Hepatic stellate cell (primary cell): ENCODE measurements at places on chromosomes 3 and 15.
A peak's percentile ranks its signal among the peaks of the same experiment; 100 is the strongest.

DNA sequence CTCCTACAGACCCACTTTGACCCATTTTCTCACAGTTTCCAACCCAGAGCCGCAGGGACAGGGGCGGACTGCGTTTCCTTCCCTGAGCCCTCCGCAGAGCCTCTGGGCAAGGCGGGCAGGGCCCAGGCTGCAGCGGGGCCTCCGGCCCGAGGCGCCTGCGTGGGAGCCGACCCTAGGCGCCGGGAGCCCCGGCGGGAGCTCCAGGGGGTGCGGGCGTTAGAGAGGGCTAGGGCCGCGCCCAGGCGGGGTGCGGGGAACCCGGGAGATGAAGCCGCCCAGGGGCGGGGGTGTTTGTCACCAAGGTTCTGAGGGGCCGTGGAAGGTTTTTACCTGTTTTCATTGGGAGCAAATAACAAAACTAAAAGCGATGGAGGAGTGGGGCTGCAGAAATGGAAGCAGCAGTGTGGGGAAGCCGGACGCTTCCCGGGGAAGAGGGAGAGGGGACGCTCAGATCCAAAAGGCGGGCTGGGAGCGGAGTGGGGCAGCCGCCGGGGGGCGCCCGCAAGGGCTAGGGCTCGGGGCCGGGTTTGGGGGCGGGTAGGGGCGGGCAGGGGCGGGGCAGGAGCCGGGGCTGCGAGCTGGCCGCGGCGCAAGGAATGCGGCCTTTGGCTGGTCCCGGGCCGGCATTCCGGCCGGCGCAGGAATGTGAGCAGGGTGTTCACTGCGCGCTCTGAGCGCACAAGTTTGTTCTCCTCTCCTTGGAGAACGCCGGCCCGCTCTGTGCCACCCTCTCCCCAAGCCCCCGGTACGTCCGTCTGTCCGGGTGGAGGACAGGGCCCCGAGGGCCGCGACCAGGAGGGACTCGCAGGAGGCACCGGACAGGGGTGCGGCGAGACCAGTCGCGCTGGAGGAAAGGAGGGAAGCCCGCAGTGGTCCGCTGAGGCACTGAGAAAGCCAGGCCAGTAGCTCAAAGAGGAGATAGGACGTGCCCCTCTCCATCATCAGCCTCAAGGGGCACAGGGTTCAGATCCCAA lies 61.1 kb downstream of the AMOTL2 start:
- peak; percentile 76 for DNase-seq

GRCh38 chr3:31728403-31728802 lies 195.7 kb downstream of the STT3B start:
- DNase-seq = no peak

DNA sequence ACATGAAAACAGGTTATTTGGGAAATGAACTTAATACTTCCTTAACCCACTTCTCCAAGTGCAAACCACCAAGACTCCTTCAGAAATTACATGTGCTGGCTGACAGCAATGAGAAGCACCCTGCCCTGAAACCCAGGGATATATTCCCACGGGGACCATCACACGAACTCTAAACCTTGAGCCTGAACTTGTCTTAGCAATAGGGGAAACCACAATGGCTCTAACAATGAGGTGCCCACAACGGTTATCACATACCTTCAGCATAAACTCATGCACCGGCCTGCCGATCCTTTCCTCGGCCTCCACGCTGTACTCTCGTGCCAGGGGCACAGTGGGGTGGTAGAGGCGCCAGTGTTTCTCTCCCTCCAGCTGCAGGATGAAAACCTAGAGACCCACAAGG lies 13.4 kb downstream of the RIOX2 start:
- DNase-seq = no peak

DNA sequence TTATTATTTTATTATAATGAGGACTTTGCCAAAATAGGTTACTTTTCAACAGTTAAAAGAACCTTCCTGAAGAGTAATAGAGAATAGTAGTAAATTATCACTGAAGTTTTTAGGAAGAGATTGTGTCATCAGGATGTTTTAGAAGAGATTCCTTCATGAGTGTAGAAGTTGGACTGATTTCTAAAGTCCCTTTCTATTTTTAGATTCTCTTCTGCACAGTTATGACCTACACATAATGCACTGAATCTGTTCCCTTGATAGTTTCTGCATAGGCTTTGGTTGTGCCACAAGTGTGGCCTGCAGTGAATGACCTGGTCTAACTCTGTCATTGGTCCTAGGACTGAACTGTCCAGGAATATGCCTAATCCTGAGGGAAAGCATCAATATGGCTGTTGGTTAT lies 23.9 kb downstream of the SLC35A5 start:
- DNase-seq = no peak

GRCh38 chr15:99118801-99119546 lies 14.1 kb downstream of the SYNM start:
- no peak for DNase-seq

GRCh38 chr3:59685432-59685831 lies 635.6 kb upstream of the CFAP20DC start:
- no peak for DNase-seq

- DNase-seq = no peak
These were observed 694.5 kb upstream of the BCHE start for GRCh38 chr3:166531730-166532129.

- DNase-seq = no peak
These were observed 48.9 kb upstream of the KY start for GRCh38 chr3:134699721-134700120.

DNA sequence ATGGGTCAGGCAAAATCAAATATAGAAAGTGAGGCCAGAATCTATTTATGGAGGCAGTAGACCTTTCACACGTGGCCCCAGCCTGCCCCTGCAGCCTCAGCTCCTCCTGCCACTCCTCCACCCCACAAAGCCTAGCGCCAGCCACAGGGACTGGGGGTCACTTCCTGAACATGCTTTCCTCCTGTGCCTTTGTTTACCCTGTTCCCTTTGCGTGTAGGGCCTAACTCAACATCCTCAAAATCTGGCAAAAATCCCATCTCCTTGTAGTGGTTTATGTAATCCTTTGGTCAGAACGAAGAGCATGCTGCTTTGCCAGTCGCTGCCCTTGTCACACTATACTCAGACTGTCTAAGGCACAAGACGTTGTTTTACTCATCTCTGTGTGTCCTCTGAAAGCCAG lies 39.6 kb downstream of the KBTBD12 start:
- no peak for DNase-seq

DNA sequence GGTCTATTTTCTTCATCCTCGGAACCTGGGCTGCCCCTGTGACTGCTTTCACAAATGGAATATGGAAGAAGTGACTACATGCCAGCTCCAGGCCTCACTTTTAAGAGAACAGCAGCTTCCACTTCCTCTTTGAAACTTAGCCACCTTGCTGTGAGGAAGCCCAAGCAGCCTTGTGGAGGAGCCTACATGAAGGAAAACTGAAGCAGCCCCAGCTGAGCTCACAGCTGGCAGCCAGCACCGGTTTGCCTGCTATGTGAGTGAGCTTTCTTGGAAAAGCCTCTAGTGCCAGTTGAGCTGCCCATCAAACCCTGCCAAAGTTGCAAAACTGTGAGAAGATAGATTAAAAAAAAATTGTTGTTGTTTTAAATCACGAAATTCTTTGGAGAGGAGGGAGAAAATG lies 498.0 kb upstream of the PROK2 start:
- no peak for DNase-seq

DNA sequence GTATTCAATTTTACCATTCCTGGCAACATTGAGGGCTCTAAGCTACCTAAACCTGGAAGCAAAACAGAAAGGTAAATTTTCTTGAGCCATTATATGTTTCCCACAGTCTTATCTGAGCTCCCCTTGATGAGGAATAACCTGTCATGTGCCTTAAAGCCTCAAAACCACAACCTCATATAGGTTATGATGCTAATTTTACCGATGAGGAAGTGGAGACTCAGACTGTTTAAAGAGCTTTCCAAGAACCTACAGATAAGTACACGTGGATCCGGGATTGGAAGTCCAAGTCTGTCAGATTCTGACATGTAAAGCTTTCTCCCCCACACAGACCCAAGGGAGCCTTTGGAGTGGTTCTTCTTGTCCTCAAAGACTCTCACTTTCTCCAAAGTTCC lies 140.5 kb downstream of the SEMA6D start:
- no peak for DNase-seq

DNA sequence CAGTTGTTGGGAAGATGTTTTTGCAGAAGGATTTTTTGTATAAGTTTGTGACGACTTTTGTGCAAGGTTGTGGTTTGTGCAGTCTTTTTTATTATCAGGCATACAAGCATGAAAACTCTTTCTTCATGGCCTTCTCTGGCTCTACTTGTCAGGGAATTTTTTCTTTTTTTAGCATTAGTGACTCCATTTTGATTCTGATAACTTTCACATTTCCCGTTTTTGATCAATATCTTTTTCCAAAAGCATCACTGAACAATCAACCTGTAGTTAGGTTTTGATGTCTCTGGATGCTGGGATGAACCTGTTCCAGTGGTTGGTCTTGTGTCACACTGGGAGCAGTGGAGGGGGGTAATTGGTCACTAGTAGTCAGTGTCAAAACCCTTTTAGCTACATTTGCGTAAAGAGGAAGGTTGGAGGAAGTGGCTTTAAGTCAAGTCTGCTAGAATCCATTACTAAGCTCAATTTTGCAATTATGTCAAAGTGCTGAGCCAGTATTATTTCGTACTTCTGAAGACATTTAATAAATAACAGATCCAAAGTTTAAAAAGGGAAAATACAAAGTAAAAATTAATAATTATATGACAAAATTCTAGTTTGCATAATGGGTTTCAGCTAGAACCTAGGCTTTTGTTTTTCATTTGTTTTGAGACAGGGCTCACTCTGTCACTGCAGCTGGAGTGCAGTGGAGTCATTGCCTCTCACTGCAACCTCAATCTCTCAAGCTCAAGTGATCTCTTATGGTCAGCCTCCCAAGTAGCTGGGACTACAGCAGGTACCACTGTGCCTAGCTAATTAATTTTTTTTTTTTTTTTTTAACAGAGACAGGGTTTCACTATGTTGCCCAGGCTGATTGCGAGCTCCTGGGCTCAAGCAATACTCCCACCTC lies 18.8 kb upstream of the CFAP161 start:
- no peak for DNase-seq

- no peak for DNase-seq
These were observed 135.5 kb upstream of the COL8A1 start for GRCh38 chr3:99502871-99503270.

- DNase-seq = no peak
These were observed 240.1 kb upstream of the ST8SIA2 start for GRCh38 chr15:92153620-92154019.

DNA sequence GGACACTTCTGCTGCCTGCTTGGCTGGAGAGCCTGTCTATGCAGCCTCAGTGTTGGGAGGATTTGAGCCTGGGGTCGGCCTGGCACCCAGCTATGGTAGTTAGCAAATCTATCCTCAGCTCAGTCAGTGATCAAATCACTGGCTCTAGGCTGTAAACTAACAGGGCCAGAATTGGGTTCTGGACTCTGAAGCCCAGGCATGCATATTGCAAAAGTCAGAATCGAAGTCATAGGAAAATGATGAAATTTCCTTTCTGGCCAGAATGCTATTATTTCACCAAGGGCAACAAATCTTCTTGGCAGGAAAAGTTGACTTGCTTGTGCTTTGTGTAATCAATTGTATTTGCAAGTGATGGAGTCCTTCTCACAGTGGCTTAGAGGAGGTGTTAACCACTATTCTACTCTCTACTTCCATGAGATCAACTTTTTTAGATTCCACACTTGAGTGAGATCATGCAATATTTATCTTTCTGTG lies 482.6 kb upstream of the TPRG1 start:
- no peak for DNase-seq

- DNase-seq = no peak
These were observed 65.1 kb upstream of the MYZAP start for GRCh38 chr15:57526615-57527014.

DNA sequence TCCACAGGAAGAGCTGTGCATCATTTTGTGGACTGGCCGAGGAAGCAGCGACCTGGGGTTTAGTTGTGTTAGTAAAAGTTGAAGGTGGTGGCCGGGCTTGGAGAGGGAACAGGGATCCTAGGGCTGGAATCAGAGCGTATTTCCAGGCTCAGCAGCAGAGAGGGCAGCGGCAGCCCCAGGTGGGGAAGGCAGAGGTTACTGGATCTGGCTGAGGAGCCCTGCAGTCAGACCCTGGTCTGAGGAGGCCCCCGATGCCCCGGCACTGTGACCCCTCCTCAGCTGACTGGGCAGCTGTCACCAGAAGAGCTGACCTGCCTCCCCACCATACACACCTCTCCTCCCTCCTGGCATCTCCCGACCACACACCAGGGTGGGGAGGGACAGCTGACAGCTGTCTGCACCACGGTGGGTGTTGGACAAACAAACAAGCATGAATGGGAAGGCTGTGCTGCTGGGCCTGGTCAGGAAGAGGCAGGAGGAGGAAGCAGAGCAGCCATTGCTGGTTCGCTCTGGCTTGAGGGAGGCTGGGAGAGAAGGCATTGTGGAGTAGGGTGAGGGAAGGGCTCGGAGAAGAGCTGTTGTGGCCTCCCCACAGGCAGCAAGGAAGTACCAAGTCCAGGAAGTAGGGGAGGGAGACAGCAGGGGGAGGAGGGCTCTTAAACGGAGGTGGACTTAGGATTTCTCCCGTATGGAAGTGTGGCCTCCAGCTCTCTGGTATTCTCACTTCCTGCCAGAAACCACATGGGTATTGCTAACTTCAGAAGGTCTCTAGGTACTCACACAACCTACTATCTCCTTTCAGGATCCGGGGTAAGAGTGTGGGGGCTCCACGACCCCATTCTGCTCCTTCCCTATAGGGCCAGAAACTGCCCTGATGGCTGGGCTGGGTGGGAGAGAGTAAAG lies 49.5 kb upstream of the HACD2 start:
- DNase-seq = no peak

- DNase-seq = no peak
These were observed 4.4 kb upstream of the DNAJB8 start for GRCh38 chr3:128471110-128471509.

DNA sequence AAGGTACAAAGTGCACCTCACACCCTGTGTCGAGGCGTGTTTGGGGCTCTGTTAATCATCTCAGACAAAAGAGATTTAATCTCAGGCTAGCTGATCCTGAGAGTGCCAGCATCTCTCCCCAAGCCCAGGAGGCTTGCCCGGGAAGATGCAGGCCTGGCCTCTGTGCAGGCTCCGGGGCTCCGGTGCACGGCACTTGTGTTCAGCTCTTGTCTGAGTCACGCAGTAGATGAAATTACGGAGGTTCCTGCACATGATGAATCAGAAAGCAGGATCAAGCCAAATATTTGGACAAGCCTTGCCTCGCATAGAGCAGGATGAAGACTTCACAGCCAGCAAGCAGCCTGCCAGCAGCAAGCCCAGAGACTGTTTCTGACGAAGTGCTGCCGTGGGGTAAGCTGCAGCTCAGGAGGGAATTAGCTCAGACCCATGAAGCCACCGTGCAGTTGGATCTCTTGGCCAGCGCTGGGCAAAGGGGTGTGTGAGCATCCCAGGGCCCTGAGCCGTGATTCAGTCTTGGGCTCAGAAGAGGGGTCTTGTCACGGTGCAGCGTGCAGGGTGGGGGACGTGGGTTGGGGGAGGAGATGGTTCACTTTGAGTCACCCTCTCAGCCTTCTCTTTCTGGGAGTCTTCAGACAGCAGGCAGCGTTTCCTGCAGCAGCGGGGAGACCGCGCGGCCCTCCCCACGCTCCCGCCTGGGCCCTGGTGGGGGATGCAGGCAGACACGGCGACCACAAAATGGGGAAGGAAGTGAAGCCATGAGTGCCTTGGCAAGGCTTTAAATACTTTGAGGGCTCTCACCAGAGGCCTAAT lies 89.2 kb upstream of the MEF2A start:
- peak; percentile 90 for DNase-seq
